NCI-H1105 treated with DMSO at 0.1 percent for 48 hours (cell line): ENCODE measurements at places on chromosomes 11 and 22.
A peak's percentile ranks its signal among the peaks of the same experiment; 100 is the strongest.

DNA sequence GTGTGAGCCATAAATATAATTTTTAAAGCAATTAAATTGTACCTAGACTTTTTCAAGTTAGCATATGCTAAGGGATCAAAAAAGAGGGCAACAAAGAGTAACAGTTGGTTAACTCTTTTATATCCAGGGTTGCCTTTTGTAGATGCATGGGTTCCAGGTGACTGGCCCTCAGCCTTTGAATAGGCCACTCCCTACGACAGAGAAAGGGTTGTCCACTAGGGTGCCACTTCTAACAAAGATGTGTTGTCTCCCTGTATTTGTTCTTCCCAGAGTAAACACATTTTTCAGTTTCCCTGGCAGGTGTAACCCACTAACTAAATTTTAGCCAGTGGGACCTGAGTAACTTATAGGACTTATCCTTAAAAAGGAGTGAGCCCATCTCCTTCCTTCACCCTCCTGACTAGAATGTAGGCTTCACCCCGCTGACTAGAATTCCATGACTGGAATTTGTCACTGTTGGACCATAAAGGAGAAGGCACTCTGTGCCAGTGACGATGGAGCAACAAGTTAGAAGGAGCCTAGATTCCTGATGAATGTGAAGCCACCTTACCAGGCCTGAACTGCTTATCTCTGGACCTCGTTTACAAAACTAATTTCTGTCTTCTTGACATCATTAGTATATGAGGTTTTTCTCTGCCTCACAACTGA lies 16.6 kb downstream of the TUG1 start:
- no peak for DNase-seq

GRCh38 chr22:28989035-28989464 lies 72.6 kb downstream of the C22orf31 start:
- DNase-seq = no peak

GRCh38 chr11:126604461-126604860 lies 249.0 kb downstream of the ST3GAL4 start:
- DNase-seq = no peak

GRCh38 chr22:27380855-27381254 lies 420.7 kb downstream of the MN1 start:
- DNase-seq = no peak

GRCh38 chr11:44623341-44623730 lies 57.9 kb downstream of the CD82 start:
- no peak for DNase-seq

DNA sequence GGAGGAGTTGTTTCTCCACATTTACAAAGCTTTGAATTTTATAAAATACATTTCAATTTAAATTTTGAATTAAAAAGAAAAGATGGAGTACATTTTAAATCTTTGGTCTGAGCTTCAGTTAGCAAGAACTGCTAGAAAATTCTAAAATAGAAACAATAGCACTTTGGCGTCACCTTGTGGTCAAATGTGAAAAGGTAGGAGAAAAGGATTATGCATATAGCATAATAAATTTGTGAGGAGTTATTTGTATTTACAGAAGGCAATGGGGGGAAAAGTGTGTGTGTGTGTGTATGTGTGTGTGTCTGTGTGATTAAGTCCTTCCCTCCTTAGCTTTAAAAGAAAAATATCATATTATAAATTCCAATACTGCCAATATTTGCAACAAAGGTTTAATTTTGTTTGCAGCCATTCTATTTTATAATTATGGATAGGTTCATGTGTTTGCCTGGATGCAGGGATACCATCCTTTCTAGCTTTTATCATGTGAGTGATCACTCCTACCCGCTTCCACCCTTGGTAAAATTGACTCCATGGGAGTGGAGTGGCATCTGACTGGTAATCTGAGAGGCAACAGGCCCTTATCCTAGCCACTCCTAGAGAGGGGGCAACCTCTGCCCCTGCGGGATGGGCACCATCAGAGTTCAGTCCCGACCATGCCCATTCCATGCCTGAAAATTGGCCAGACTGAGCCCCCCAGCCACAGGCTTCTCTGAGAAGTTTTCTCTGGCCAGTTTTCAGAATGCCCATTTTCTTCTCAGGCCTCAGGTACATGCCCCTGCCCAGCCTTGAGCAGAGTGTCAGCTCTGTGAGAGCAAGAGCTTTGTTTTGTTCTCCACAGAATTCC lies 13.6 kb upstream of the LGR4 start:
- DNase-seq = peak; percentile 58

- no peak for DNase-seq
Measured at GRCh38 chr11:124898263-124898680, 607 bp upstream of the ROBO4 start.

GRCh38 chr11:46529095-46529905 lies 64.5 kb downstream of the AMBRA1 start:
- peak; percentile 72 for DNase-seq

DNA sequence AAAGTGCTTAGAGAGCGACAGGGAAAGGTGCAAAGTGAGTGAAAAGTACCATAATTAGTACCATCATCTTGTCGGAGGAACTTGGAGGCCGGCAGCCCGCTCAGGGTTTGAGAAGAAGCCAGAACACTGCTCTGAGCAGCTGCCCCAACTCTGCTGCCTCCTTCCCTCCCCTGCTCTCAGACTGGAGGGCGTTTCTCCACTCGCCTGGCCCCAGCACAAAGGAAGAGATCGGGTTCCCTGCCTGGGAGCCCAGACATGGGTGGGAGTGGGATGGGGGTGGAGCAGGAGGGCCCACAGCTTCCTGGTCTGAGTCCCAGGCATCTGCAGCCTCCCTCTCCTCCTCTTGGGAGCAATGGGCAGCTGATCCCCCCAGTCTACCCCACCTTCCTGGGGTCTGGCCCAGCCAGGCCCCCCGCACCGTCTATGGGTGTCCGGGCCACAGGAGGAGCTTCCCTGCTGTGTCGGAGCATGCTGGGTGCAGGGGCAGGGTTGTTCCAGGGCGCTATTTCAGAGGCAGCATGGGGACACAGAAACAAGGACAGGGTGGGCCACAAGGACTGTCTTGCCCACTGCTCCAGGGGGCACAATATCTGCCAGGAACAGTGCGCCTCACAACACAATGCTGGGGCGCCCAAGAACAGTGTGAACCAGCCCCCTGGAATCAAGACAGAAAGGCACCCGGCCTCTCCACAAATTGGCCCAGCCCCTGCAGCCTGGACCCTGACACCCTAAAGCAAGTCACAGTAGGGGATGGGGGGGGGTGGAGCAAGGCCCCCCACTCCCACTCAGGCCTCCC lies 4.8 kb downstream of the LIF start:
- no peak for DNase-seq

- DNase-seq = no peak
Measured at GRCh38 chr11:115169251-115169650, 335.0 kb downstream of the CADM1 start.

DNA sequence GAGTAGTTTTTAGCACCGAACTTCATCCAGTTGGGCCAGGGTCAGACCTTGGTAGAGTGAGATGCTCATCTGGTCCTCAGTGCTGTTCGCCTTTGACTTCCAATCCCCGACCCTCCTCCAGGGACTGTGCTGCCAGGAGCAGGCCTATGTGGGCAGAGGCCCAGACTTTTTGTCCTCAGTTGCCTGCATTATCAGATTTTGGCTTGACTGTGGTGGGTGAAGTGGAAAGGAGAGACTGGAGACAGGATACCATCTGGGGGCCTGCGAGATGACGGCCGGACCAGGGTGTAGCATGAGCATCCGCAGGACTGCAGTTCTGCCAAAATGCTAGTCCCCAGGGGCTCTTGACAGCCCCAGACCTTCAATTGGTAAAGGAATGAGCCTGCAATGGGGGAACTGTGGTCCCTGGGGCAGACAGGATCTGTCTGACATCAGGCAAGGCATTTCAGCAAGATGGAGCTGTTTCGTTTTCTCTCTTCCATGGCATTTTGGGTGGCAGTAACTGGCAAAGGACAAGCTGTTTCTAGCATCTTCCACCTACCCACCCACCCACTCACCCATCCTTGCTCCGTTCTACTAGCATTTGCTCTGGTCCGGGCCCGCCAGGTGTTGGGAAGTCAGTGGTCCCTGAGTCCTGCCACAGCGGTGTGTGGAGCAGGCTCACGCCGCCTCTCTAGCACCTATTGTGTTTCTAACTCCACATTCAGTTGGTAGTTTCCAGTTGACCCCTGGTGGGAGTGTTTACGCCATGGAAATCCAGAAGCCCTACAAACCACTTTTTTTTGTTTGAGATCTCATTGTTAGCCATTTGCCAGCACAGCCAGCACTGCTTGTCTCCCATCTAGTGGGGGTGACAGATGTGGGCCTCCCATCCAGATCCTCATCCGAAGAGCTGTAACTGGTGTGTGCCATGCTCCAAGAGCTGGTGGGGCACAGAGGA lies 53.5 kb downstream of the OTOG start:
- DNase-seq = no peak

- no peak for DNase-seq
Measured at GRCh38 chr22:49886346-49887063, 31.7 kb downstream of the ALG12 start.

- no peak for DNase-seq
Measured at GRCh38 chr11:24934733-24935439, 438.0 kb downstream of the LUZP2 start.
